ENCODE measurements at places on chromosomes 12 and 14. TPM values are rescaled to one million over a fixed set of nuclear protein-coding genes. Genes with fewer than 3 reads are reported as not detected.

Gene DNAJC22
- total RNA-seq = 1.9 TPM

DNA sequence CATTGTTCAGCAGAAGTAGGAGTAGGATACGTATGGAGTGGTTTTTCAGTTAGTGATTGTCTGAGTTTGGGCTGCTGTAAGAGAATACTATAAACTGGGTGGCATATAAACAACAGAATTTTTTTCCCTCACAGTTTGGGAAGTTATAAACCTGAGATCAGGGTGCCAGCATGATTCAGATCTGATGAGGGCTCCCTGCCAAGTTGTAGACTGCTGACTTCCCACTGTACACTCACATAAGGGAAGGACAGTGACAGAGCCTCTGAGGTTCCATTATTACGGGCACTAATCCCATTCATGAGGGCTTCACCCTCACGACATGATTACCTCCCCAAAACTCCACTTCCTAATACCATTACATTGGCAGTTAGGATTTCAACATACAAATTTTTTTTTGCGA lies 50.7 kb downstream of the ACSM4 start:
- DNase-seq = no peak

Gene KCNJ8
- not detected for total RNA-seq

DNA sequence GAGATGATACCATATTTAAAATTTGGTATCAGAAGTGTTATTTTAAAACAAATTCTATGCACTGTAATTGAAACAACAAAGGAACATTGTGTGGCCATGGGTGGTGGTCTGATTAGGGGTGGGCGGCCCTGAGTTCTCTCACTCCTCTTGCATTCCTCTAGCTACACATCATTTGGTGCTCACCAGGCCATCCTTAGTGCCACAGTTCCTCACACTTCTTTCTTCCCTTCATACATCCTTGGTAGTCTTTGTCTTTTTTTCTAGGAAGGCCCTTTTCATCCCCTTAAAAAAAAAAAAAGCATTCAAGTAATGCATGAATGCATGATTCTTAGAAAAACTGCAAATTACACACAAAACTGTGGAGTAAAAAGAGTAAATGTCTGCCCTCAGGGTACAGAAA lies 2.4 kb upstream of the MANSC4 start:
- no peak for DNase-seq

Gene ANKRD33
- 0.21 TPM for total RNA-seq

Gene TMPRSS12
- total RNA-seq = not detected

Gene DEPDC4
- total RNA-seq = 2.6 TPM

Gene GPD1
- 0.28 TPM for total RNA-seq
